Cardiac muscle cell (in vitro differentiated cells and primary cell): ENCODE measurements at places on chromosomes 4 and X.
A peak's percentile ranks its signal among the peaks of the same experiment; 100 is the strongest.

- no peak overlapping the region for H3K4me3 ChIP-seq
- H3K27ac ChIP-seq: no peak overlapping the region
- no peaks in the 10 kb centered on the region for H3K4me1 ChIP-seq
- no peaks in the 10 kb centered on the region for H3K27me3 ChIP-seq
These were observed 34.3 kb downstream of the TRIM61 start for GRCh38 chr4:164943192-164943591.

GRCh38 chrX:136191171-136191570 is 43.8 kb downstream of the FHL1 start:
- DNase-seq: no peak
- H3K36me3 ChIP-seq: no peaks in the 10 kb centered on the region
- H3K4me3 ChIP-seq: no peak overlapping the region
- H3K27ac ChIP-seq: no peak overlapping the region

DNA sequence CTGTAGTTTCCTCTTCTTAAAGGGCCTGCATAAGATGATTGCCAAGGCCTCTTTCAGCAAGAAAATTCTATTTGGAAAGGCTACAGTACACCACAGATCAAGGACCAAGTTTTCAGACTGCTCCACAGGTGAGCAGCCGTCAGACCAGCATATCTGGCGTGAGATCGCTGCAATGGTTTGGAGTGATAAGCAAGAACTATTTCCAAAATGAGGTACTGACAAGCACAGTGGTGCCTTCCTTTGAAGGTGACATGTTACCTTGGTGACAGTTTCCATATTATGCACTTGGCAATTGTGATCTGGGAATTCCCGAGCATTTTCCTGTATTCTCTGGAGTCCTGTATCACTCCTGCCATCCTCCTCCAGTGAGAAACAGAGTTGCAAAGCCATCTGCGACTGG is 7.3 kb upstream of the TMEM150C start:
- no peak for DNase-seq
- H3K4me3 ChIP-seq: no peak overlapping the region
- H3K27me3 ChIP-seq: no peaks in the 10 kb centered on the region

DNA sequence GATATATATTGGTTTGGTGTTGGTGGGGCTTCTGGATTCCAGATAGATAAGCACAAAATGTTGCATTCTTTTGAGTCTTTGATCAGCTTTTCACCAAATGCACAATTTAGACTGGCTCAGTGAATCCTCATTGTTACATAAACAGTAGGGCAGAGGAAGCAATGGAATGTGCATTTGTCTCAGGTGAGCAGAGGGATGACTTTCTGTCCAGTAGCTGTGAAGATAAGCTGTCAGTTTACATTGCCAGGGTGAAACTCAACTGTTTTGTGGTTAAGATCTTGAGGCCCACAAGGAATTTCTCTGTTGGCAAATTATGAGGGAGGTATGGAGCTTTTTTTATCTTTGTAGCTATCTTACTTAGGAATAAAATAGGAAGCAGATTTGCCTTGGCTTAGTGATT is 168.0 kb downstream of the GALNTL6 start:
- H3K4me1 ChIP-seq: no peaks in the 10 kb centered on the region
- no peaks in the 10 kb centered on the region for H3K27me3 ChIP-seq
- DNase-seq: no peak
- H3K36me3 ChIP-seq: no peaks in the 10 kb centered on the region

GRCh38 chrX:17559728-17560379 is 177.4 kb upstream of the SCML1 start:
- H3K27me3 ChIP-seq: no peaks in the 10 kb centered on the region
- DNase-seq: peak; percentile 79
- peak overlapping the region; percentile 54 for H3K27ac ChIP-seq
- H3K4me1 ChIP-seq: peaks cover 14% of the 10 kb centered on the region

- H3K36me3 ChIP-seq: no peaks in the 10 kb centered on the region
- no peak for DNase-seq
- no peak overlapping the region for H3K4me3 ChIP-seq
- H3K27ac ChIP-seq: no peak overlapping the region
These were observed 11.6 kb downstream of the ENAM start for GRCh38 chr4:70640192-70640591.

DNA sequence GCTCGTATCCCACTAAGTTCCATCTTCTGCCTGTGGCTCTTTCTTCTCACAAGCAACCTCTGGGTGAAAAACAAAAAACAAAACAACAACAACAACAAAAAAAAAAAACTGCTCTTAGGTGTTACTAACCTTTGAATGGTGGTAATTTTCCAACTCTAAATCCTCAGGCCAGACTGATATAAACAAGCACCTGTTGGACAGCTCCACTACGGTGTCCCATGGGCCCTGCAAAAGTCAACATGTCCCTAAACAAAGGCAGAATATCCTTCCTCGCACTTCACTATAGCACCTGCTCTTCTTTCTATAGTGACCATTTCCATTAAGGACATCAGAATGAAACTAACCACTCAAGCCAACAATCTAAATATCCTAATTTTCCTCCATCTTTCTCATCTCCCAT is 54.6 kb upstream of the PARM1 start:
- no peaks in the 10 kb centered on the region for H3K4me1 ChIP-seq
- no peak for DNase-seq

DNA sequence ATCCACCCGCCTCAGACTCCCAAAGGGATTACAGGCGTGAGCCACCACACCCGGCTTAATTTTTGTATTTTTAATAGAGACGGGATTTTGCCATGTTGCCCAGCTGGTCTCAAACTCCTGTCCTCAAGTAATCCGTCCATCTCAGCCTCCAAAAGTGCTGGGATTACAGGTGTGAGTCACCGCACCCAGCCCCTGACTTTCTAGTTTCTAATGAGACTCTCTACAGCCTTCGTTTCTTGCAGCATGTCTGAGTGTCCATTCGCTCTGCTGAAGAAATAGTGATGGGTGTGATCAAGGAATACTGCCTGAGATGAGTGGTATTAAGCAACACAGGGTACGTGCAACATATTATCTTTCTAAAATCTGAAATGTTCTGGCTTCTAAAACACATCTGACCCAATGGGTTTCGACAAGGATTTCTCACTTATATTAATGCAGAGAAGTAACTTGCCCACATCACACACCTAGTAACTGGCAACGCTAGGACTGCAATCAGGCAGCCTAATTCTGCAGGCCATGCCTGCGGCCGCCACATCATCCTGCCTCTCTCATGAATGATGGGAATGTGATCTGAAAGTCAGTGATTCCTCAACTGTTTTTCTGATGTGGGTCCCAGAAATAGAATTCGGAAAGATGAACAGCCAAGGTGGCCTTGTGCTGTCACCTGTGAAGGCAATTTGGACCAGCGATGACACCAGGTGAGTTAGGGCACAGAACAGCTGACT is 74.3 kb downstream of the RBM47 start:
- H3K4me3 ChIP-seq: no peak overlapping the region
- no peak for DNase-seq
- H3K27me3 ChIP-seq: no peaks in the 10 kb centered on the region
- H3K36me3 ChIP-seq: no peaks in the 10 kb centered on the region
- no peak overlapping the region for H3K27ac ChIP-seq

- H3K27ac ChIP-seq: no peak overlapping the region
- H3K4me3 ChIP-seq: no peak overlapping the region
- peaks cover 15% of the 10 kb centered on the region for H3K4me1 ChIP-seq
- DNase-seq: no peak
These were observed 18.8 kb downstream of the MSANTD1 start for GRCh38 chr4:3267576-3268394.

DNA sequence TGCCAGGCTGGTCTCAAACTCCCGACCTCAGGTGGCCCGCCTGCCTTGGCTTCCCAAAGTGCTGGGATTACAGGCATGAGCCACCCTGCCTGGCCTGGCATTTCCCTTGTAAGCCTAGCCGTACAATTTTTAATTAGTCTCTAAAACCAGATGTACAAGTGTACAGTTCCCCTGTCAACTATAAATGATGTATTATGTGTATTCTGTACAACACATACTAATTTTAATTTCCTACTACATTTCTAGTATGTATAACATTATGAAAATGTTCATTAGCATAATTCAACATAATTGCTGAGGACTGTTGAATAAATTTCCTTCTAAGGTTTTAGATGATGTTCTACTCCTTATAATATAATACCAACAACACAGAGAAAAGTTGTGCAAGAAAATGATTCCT is 27.8 kb downstream of the TBC1D1 start:
- no peaks in the 10 kb centered on the region for H3K4me1 ChIP-seq
- H3K36me3 ChIP-seq: no peaks in the 10 kb centered on the region
- no peak overlapping the region for H3K4me3 ChIP-seq
- H3K27ac ChIP-seq: no peak overlapping the region

DNA sequence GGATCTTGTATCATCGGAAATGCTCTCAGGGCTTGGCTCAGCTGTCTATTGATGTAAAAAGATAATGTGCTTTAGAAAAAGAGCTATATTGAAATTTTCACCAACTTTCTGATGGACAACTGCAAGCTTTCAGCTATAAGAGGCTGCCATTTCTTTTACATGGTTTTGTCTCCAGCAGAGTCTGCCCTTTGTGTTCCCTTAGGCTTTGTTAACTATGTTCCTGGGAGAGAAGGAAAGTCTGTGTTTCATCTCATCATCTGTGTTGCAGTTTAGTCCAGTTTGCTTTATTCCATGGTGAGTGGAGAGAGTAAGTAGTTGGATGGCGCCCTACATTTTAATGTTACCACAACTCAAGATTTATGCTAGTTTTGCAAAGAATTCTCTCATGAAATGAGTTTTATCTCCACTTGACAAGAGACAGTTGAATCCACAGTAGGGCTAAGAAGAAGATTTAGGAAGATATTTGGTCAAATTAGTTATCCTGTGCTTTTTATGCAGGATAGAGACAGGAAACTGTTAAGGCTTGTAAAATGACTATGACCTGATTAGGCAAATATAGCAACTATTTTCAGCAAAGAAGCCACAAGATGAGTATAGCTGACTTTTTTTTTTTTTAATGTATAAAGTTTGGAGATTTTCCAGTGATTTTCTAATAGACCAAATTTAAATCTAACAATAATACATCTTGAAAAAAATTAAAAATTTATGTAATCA is 16.5 kb downstream of the SEPTIN11 start:
- no peaks in the 10 kb centered on the region for H3K36me3 ChIP-seq
- no peak for DNase-seq
- H3K4me3 ChIP-seq: no peak overlapping the region
- H3K27ac ChIP-seq: no peak overlapping the region

- no peak for DNase-seq
- H3K4me3 ChIP-seq: no peak overlapping the region
- H3K4me1 ChIP-seq: peaks cover 23% of the 10 kb centered on the region
- no peaks in the 10 kb centered on the region for H3K36me3 ChIP-seq
- no peak overlapping the region for H3K27ac ChIP-seq
These were observed 11.9 kb upstream of the HMGB2 start for GRCh38 chr4:173346074-173346473.

DNA sequence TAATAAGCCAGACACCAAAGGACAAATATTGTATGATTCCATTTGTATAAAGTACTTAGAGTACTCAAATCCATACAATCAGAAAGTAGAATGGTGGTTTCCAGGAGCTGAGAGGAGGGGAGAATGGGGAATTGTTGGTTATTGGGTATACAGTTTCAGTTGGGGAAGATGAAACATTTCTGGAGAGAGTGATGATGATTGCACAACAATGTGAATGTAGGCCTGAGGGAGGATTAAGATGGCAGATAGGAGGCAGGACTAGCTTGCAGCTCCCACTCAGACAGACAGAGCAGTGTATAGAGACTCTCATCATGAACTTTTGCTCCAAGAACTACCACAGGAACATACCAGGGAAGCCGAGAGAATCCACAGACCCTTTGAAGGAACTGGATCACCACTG is 75.7 kb upstream of the PAK3 start:
- no peaks in the 10 kb centered on the region for H3K27me3 ChIP-seq
- H3K27ac ChIP-seq: no peak overlapping the region
- DNase-seq: no peak
- no peaks in the 10 kb centered on the region for H3K36me3 ChIP-seq

DNA sequence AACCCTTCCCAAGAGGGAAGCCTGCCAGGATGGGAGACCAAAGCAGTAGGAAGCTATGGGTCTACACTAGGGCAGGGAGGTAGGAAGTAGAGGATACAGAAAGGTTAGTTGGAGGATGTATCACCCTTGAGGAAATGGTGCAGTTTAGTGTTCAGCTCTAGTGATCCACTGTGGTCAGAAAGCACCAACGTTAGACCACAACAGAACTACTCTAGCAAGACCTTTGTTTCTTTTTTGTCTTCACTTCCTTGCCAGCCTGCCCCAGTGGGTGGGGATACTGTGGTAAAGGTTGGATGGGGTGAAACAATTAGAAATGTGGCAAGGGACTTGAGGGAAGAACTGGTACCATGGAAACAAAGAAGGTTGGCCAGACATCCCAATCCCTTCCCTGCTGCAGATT is 83.3 kb downstream of the DDIT4L start:
- no peak overlapping the region for H3K27ac ChIP-seq
- no peaks in the 10 kb centered on the region for H3K36me3 ChIP-seq
- no peaks in the 10 kb centered on the region for H3K27me3 ChIP-seq

- DNase-seq: peak; percentile 3
- no peak overlapping the region for H3K27ac ChIP-seq
- no peaks in the 10 kb centered on the region for H3K36me3 ChIP-seq
- H3K27me3 ChIP-seq: no peaks in the 10 kb centered on the region
- no peak overlapping the region for H3K4me3 ChIP-seq
These were observed 424.5 kb downstream of the RPA4 start for GRCh38 chrX:97308171-97308570.

- H3K4me3 ChIP-seq: no peak overlapping the region
- no peaks in the 10 kb centered on the region for H3K4me1 ChIP-seq
- no peaks in the 10 kb centered on the region for H3K36me3 ChIP-seq
- no peaks in the 10 kb centered on the region for H3K27me3 ChIP-seq
These were observed 19.6 kb downstream of the CAMK2D start for GRCh38 chr4:113741956-113742355.

DNA sequence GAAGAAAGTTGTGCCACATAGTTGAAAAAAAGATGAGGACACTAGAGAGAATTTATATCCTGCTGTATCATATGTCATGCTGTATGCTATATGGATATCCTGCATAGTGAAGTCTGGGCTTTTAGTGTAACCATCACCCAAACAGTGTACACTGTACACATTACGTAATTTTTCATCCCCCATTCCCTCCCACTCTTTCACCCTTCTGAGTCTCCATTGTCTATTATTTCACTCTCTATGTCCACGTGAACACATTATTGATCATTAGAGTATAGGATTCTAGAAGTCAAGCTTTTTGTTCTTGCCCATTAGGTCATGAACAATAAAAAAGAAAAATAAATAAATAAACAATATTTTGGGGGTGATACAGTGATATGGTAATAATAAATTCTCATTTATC is 18.0 kb upstream of the FRYL start:
- no peak for DNase-seq
- H3K4me1 ChIP-seq: no peaks in the 10 kb centered on the region
- no peak overlapping the region for H3K27ac ChIP-seq
- H3K27me3 ChIP-seq: no peaks in the 10 kb centered on the region
- H3K36me3 ChIP-seq: no peaks in the 10 kb centered on the region
